ENCODE measurements at places on chromosomes 5 and 9.
A peak's percentile ranks its signal among the peaks of the same experiment; 100 is the strongest.

GRCh38 chr9:91371894-91372293 lies 10.2 kb upstream of the AUH start:
- no peak for DNase-seq

GRCh38 chr5:171700318-171700912 lies 85.2 kb upstream of the SMIM23 start:
- no peak for DNase-seq

- DNase-seq = no peak
These were observed 34.0 kb upstream of the KLF4 start for GRCh38 chr9:107523539-107523938.

- no peak for DNase-seq
These were observed 52.4 kb upstream of the CTXN3 start for GRCh38 chr5:127596501-127596900.

DNA sequence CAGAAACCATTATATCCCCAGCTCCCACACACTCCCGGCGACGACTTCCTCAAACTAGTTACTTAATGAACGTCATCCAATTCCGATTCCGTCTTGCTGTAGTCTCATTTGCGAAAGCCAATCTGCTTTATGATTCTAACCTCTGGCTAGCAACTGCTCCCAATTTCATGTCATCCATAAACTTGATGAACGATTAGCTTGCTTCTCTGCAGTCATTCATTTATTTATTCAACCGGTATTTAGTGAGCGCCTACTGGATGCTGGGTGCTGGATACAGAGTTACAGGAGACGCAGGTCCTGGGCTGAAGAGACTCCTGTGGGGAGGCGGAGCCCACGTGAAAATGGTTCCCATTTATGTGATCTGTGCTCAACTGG lies 46.2 kb downstream of the TSPAN17 start:
- DNase-seq = peak; percentile 47

GRCh38 chr9:104256031-104256695 lies 162.1 kb downstream of the SMC2 start:
- DNase-seq = no peak

DNA sequence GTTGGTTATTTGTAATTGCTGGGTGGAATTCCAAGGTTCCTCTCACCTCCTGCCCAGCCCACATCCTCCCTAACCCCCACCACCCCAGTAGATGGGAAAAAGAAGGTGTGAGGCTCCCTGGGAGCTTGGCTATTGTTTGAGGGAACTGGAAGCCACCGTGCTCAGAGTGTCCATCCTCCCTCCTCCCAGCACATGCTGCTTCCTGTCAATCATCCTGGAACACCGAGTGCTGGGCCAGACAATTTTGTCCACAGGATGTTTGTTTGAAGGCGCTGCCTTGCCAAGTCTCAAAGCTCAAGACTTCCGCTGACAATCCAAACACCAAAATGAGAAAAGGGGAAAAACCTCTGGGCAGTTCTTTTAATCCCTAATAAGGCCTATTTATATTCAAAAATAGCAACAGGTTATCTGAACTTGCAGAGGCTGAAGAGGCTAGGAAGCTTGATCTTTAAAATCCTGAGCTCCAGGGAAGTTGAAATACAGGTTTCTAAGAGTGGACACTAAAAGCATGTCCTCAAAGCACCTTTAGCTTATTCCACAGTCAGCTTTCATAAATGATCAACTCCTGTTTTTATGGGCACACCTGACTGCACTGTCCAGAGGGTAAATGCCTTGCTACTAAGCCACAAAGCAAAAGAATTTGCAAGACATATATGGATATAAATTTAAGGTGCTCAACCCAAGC lies 286.7 kb downstream of the NFIB start:
- DNase-seq = no peak

GRCh38 chr9:127531676-127532075 lies 80.4 kb downstream of the LRSAM1 start:
- DNase-seq = no peak

DNA sequence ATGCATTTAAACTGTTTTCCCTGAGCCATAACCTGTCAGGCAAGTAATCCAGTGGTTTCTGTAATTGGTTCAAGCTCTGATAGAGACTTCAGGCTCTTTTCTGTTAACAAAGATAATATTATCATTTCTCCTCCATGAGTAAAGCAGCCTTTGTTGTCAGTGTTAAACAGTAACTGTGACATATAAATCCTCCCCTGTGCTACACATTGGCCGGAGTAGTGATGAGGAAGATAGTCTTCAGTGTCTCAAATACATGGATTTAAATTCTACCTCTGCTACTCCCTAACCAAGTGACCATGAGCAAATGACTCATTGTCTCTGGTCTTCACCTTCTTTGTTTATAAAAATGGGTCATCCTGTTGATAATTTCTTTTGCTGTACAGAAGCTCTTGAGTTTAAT lies 615.5 kb upstream of the CHD1 start:
- no peak for DNase-seq

DNA sequence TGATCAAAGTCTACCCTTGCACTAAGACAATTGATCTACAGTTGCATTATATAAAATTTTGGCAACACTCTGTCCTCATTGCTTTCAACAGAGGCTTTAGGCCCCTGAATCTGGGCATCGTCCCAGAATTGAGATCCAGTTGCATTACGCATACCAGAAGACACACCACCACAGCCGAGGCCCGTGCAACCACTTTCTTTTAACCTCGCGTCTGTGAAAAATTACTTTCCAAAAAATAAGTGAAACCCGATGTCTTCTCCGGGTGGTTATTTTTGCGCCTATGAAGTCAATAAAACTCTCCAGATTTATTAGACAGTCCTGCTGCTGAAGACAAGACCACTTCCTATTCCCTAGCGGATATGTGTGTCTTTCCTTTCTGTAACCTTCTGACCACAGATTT lies 52.1 kb upstream of the NFIB start:
- no peak for DNase-seq

- no peak for DNase-seq
These were observed 76.9 kb upstream of the OLFM1 start for GRCh38 chr9:135010586-135010860.

GRCh38 chr5:96287136-96287535 lies 145.9 kb downstream of the PCSK1 start:
- no peak for DNase-seq

DNA sequence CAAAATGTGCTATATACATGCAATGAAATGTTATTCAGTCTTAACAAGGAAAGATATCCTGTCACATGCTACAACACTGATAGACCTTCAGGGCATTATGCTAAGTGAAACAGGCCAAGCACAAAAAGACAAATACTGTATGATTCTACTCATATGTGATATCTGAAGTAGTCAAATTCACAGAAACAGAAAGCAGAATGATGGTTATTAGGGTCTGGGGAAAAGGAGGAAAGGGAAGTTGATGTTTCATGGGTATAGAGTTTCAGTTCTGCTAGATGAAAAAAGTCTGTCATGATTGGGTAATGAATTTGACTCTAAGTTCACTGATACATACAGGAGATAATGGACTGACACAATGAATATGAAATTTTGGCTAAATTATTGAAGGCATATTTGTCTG lies 11.2 kb upstream of the RIC1 start:
- no peak for DNase-seq

DNA sequence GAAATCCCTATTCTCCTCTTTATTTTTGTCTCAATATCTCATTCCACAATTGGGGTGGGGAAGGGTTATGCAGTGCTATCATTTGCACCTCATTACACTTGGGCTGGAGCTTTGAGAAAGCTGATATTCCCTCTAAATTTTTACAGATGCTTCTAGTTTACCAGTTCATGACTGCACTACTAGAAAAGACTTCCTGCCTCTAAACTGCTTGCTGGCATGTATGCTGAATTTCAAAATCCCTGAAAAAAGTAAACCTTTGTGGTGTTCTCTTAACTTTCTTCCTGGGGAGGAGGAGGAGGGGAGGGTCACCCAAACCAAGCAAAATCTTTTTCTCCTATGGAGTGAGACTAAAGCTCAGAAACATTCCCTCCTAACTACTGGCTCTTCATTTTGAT lies 45.1 kb downstream of the BNC2 start:
- no peak for DNase-seq
